ENCODE measurements at places on chromosomes 16 and 17. TPM values are rescaled to one million over a fixed set of nuclear protein-coding genes. Genes with fewer than 3 reads are reported as not detected.
A peak's percentile ranks its signal among the peaks of the same experiment; 100 is the strongest.

DNA sequence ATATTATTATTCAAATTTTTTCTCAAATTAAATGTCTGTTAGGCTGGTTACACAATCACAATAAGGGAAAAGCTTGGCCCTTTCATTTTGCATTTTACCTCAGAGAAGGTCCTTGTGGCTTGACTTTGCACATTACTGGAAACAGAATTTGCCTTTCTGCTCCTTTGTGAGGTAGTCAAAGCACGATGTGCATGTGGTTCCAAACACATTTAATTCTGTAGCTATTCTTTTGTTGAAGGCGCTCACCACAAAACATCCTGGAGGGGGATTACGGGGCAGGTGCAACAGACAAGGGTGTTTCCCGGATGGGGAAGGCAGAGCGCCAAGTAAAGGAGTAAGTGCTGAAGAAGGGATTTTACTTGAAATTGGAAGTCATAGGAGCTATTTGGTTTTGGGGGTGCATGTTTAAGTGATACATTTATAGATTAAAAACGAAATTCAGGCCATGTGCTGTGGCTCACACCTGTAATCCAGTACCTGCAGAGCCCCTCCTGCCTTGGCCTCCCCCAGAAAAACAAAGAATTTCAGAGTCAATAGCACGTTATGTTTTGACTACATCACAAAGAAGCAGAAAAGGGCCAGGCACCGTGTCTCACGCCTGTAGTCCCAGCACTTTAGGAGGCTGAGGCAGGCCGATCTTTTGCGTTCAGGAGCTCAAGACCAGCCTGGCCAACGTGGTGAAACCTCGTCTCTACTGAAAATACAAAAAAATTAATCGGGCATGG, 31.2 kb upstream of the TENT4B start:
- no peak overlapping the region for H3K4me3 ChIP-seq
- no peaks in the 10 kb centered on the region for H3K36me3 ChIP-seq
- H3K27ac ChIP-seq: no peak overlapping the region
- DNase-seq: no peak
- H3K4me1 ChIP-seq: no peaks in the 10 kb centered on the region

DNA sequence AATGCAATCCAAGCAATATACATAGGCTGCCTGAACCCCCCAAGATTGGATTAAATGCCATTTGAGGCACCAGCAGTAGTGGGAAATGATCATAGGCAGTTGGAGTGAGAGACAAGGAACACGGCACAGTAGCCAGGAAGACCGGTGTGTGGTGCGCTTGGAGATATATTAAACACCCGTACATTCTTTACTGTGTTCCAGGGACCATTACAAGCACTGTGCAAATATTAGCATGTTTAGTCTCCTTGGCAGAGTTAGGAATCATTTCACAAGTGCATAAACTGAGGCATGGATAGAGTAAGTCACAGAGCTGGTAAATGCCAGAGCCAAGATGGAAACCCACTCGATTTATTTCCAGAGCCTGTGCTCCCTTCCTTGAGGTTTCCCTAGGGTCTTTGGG, 31.1 kb upstream of the TNRC6A start:
- H3K27ac ChIP-seq: no peak overlapping the region
- no peaks in the 10 kb centered on the region for H3K27me3 ChIP-seq
- no peaks in the 10 kb centered on the region for H3K36me3 ChIP-seq
- H3K4me3 ChIP-seq: no peak overlapping the region

DNA sequence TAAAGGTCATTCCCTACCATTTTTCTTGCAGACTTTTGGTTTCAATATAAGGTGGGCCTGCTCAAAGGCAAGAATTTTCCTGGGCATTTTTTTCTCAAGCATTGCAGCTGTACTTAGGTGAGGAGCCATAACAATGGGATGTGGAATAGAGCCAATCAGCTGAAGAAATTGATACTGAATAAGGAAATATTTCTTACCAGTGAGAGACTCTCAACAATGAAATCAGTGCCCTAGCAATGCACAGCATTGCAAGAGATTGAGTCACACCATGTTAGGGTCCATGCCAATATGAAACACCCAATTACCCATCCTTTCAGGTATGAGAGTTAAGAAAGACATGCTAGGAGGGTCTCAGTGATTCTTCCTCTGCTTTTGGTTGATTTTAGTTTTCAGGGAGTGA, 237.6 kb downstream of the SOX9 start:
- no peak for DNase-seq
- no peak overlapping the region for H3K27ac ChIP-seq
- no peak overlapping the region for H3K4me3 ChIP-seq
- no peaks in the 10 kb centered on the region for H3K4me1 ChIP-seq
- no peaks in the 10 kb centered on the region for H3K36me3 ChIP-seq

DNA sequence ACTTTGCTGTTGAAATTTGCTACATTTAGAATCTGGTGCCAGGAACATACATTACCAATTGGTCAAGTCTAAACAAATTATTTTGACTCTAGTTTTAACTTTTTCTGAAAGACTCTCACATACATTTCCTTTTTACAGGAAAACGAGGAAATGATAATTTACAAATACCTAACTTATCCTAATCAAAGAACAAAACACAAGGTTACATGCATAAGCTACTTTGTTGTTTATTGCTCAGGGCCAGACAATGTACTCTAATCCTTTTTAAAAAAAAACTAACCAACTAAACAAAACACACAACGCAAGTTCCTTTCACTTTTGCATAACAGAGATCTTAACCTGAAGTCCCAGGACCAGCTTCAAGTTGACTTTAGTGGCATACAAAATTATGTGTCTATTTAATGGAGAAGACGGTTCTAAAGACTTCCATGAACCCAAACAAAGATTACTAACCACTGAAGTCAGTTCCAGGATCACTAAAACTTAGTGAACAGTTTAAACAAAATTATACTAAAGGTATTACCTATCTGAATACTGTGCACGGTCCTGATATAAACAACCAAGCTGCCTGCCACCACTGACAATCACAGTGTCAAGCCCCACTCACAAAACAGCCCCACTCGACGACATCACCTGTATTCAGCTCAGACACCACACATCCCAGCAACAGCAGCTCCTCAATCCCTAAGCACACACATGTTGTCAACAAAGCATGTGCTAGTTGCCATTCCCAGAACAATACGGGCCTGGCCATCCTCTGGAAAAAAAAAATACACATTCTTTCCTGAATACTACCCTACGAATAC, 1.9 kb downstream of the ZNF652 start:
- peaks cover 46% of the 10 kb centered on the region for H3K4me1 ChIP-seq
- H3K4me3 ChIP-seq: peak overlapping the region; percentile 92
- H3K27ac ChIP-seq: peak overlapping the region; percentile 94
- DNase-seq: no peak

GRCh38 chr16:26762594-26762993, 304.1 kb upstream of the C16orf82 start:
- no peaks in the 10 kb centered on the region for H3K27me3 ChIP-seq
- no peaks in the 10 kb centered on the region for H3K4me1 ChIP-seq
- DNase-seq: no peak
- no peak overlapping the region for H3K4me3 ChIP-seq
- no peak overlapping the region for H3K27ac ChIP-seq

DNA sequence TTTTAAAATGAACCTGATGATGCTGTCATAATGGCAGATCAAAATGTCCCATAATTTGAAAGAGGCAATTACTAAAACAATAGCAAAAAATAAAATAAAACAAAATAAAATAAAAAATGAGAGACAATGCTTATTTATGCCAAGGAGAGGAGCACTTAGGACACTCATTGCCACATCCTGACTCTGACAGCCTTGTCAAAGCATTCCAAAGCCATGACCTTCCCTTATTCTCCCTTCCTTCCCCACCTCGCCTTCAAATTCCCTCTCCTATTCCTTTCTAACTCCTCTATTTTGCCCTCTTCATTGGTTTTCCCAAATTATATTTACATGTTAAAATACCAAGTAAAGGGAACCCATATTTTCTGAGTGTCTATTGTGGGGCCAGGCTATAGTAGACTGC, 220.0 kb downstream of the CDH13 start:
- no peaks in the 10 kb centered on the region for H3K4me1 ChIP-seq
- no peak for DNase-seq
- H3K27me3 ChIP-seq: no peaks in the 10 kb centered on the region
- no peak overlapping the region for H3K27ac ChIP-seq
- H3K4me3 ChIP-seq: no peak overlapping the region

DNA sequence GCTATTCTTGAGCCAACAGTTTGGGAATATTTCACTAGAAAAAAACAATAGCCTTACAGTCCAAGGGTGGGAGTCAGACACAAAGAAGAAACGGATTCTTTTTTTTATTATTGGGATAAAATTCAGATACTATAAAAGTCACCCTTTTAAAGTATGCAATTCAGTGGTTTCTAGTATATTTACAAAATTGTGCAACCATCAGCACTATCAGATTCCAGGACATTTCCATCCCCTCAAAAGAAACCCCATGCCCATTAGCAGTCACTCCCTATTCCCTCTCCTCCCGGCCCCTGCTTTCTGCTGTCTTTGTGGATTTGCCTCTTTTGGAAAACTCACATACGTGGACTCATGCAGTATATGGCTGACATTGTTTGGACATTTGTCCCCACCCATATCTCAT, 134.4 kb downstream of the C16orf95 start:
- H3K27ac ChIP-seq: no peak overlapping the region
- peaks cover 5% of the 10 kb centered on the region for H3K4me1 ChIP-seq
- no peaks in the 10 kb centered on the region for H3K36me3 ChIP-seq
- H3K4me3 ChIP-seq: no peak overlapping the region
- DNase-seq: no peak

DNA sequence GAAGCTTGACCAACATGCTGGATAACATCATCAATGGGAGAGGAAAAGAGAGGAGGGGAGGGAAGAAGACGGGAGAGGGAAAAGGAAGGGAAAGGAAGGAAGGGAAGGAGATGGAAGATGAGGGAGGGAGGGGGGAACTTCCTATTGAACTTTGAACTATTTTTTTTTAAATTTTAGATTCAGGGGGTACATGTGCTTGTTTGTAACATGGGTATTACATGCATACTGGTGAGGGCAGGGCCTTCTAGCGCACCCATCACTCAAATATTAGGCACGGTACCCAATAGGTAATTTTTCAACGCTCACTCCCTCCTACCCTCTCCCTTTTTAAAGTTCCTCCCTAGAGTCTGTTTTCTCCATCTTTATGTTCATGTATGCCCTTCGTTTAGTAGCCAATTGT, 383.2 kb upstream of the XYLT1 start:
- H3K4me3 ChIP-seq: no peak overlapping the region
- DNase-seq: no peak
- H3K36me3 ChIP-seq: no peaks in the 10 kb centered on the region

GRCh38 chr17:39196241-39196807, 1.1 kb downstream of the CACNB1 start:
- DNase-seq: no peak
- H3K27ac ChIP-seq: peak overlapping the region; percentile 73
- H3K4me1 ChIP-seq: peaks cover 53% of the 10 kb centered on the region
- H3K4me3 ChIP-seq: peak overlapping the region; percentile 91
- H3K27me3 ChIP-seq: no peaks in the 10 kb centered on the region

DNA sequence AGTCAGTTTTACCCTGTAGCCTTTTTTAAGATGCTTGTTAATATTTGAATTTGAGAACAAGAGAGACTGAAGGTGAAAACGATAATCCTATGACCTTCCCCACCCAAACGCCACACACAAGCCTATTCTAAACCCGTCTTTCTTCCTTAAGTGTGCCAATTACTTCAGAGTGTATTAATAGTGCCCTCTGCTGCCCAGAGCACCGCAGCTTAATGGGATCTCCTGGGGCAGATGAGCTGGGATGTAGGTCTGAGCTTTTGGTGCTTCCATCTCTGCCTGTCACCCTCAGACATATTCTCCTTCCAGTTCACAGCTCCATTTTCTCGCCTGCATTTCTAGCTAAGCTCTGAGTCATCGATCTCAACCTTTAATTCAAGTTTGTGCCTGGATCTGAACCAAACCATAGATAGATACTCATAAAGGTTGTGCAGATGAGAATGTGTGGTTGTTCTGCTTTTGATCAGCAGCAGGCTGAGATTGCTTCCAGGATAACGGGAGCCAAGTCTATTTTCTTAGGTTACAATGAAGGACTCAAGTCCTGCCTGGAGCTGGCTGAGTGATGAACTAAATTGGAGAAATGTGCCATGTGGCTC, 46.4 kb upstream of the CDH13 start:
- DNase-seq: no peak
- H3K27me3 ChIP-seq: no peaks in the 10 kb centered on the region
- H3K27ac ChIP-seq: no peak overlapping the region
- no peaks in the 10 kb centered on the region for H3K4me1 ChIP-seq
- no peak overlapping the region for H3K4me3 ChIP-seq

Gene TNFRSF12A
- 28.8 TPM for total RNA-seq

Gene TMEM235
- not detected for total RNA-seq

Gene DLX3
- total RNA-seq: 0.38 TPM

Gene OR1A1
- total RNA-seq: not detected
